ENCODE measurements at places on chromosomes 7 and 10.

GRCh38 chr10:15122477-15123030, 25.4 kb downstream of the RPP38 start:
- no peak for DNase-seq

DNA sequence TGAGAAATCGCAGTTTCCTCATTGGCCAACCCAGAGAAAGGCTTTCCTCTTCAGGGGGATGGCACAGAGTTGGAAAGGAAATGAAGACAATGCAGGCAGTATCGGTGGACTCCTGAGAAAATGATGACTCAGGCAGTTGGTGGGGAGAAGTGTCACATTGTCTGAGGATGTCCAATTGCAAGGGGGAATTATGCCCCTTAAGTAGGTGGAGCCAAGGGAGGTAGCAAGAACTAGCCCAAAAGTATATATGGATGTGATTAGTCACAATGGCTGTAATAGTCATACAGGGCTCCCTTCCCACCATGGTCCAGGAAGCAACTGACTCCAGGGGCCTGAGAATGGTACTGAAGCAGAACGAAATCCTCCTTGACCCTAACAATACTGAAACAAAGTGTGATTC, 58.3 kb upstream of the EGFR start:
- no peak for DNase-seq

GRCh38 chr7:84372155-84372621, 177.6 kb upstream of the SEMA3A start:
- no peak for DNase-seq

DNA sequence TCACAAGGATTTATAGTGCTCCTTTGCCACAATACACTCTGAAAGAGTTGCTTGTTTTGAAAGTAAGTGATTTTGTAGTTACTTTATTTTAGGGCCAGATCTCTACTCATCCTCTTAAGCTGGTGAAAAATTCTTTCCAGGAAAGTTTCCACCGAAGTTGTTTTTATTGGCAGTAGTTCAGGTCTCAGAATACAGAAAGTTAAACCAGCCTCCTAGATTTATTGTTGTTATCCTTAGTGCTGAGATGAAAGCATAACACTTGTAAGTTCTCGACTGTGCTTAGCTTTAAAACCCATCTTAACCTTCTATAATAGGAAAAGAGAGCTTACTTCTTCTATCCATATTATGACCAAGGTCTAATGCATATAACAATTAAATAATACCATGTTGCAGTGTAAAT, 5.5 kb downstream of the AP3M1 start:
- no peak for DNase-seq

- DNase-seq = no peak
Observed at GRCh38 chr7:155410431-155410830, 47.5 kb upstream of the EN2 start.

DNA sequence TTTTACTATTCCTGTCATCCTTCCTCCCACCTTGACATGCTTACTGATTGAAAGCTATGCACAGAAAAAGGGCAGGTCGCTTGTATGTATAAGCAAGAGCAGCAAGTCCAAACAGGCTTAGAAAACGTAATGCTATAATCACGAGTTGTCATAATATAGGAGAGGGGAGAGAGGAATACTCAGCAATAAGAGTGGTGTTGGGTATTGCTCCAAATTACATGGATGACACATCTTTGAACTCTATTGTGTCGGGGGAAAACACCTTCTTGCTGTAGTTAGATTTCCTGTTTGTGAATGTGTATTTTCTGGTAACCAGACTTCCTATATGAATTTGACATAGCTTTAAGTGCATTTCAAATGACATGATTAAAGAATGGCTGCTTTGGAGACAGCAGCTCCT, 7.5 kb downstream of the MET start:
- no peak for DNase-seq

GRCh38 chr7:1466524-1467271, 7.4 kb upstream of the MICALL2 start:
- no peak for DNase-seq

- DNase-seq = no peak
Observed at GRCh38 chr7:155804431-155804831, 7.8 kb downstream of the SHH start.

- DNase-seq = no peak
Observed at GRCh38 chr10:34216348-34216945, 598.6 kb downstream of the PARD3 start.

DNA sequence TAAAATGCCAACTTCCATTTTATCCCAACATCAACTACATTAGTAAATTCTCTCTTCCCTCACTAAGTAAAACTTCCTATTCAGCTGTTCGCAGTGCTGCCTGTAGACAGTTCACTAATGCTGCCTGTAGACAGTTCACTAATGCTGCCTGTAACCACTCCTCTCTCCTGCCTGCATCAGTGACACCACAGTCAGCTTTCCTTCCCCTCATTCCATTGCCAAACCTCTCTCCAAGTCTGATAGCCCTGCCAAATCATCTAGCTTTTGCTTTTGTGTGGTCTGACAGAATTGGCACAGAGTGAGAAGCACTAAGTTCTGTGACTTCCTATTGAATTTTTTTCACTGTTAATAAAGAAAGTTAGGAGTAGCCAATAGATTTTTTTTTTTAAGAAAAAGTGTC, 43.0 kb upstream of the MACC1 start:
- DNase-seq = no peak

GRCh38 chr10:3897156-3897555, 112.1 kb upstream of the KLF6 start:
- DNase-seq = no peak

GRCh38 chr7:131774419-131775220, 218.2 kb upstream of the PODXL start:
- no peak for DNase-seq

DNA sequence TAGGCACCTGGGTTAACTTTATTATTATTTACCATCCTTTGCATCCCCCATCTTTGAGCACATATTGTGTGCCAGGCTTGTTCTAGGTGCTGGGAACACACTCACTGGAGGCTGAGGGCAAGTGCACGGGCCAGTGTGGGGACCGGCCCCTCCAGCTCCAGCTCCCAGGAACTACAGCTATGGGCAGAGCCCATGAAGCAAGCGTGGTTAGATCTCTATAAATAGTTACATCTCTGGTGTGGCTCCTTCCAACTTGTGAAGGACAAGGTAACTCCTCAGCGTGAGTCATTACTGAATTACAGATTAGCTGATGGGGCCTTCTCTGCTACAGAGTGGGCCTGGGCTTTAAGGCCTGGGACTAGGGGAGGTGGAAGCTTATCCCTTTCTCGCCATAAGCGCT, 583.5 kb downstream of the SDK1 start:
- DNase-seq = no peak

DNA sequence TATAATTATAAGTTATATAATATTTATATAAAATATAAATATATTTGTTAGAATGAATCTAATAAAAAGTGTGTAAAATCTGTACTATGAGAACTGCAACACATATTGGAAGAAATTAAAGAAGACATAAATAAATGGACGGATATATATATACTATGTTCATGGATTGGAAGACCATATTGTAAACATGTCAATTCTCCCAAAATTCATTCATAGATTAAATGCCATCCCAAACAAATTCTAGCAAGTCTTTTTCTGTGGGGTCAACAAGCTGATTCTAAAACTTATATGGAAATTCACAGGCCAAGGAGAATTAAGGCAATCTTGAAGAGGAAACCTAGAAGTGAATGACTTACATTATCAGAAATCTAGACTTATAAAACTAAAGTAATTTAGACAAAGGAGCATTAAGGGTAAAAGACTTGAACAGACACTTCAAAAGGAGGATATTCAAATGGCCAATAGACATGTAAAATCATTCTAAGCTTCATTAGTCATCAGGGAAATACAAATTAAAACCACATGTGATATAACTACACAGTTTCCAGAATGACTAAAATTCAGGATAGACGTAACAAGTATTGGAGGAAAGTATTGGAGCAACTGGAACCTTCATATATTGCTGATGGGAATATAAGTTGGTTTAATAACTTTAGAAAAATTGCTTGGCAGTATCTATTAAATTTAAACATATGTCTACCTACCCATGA, 225.9 kb downstream of the EMX2 start:
- no peak for DNase-seq

- no peak for DNase-seq
Observed at GRCh38 chr10:68870545-68871104, 30.5 kb upstream of the DDX50 start.

- no peak for DNase-seq
Observed at GRCh38 chr10:20623546-20623945, 273.6 kb downstream of the NEBL start.

GRCh38 chr7:74025730-74026129, 2.2 kb upstream of the ELN start:
- no peak for DNase-seq

DNA sequence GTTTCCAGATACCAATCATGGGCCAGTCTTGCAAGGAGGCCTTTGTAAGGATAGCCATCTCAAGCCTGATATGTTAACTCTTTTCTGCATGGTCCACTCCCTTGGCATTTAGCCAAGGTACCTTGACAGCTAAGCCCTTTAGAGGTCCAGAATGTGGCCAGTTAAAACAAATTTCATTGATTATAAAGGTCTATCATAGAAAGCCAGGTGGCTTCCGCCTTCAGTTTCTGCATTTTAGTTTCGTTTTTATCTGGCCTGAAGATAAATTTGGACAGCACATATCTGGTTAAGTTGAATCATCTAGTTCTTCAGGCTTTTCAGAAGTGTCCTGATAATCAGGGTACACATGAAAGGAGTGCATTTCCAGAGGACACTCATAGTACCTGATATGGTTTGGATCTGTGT, 30.7 kb downstream of the ANKIB1 start:
- no peak for DNase-seq

- no peak for DNase-seq
Observed at GRCh38 chr7:101942603-101943210, 125.3 kb downstream of the CUX1 start.

GRCh38 chr10:35058134-35058533, 32.0 kb downstream of the CUL2 start:
- no peak for DNase-seq

DNA sequence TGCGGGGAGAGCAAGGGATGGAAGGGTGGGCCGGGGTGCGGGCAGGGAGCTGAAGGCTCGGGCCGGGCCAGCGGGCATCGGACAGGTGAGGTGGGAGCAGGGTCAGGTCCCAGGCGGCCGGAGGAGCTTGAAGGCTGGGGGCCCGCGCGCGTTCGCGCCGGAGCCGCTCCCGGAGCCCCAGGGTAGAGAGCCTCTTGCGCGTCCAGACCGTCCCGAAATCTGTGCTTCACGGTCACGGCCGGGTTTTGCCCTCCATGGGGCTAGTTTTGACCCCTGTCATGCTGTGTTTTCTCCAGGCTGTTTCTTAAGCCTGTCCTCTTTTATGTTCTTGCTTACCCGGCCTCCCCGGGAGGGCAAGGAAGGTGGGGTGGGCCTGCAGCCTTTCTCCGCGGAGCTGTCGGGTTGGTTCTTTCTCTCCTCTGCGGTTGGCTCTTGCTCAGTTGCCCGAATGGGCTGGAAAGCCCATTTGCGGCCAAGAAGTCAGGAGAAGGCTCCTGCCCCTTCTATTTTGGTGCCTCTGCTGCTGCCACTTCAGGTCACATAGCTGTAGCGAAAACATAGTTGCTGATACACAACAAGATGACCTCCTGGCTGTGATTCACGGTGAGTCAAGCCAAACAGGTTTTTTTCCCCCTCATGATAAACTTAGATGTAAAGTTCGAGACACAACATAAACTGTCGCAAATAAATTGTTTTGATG, 650 bp downstream of the UBE2D1 start:
- no peak for DNase-seq

GRCh38 chr10:107689323-107689722, 524.8 kb upstream of the SORCS1 start:
- no peak for DNase-seq

DNA sequence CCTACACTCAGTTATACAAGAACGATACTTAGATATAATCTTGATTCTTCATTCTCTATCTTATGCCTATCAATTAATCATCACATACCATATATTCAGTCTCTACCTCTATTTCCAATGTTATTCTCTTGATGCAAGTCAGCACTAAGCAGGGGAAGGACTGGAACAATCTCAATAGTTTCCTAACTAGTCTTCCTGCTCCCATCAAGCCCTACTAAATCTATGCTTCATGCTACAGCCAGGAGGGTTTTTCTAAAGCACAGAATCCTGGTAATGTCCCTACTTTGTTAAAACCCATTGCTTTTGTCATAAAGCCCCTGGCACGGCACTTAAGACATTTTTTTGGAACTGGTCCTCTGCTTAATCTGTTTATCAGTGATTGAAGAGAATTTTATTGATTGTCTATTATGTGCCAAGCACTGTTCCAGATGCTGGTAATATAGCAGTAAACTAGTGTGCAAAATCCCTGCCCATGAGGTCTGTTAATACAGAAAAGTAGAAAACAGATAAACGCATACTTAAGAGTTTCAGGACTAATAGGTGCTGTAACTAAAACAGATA, 323.3 kb upstream of the LRRN3 start:
- no peak for DNase-seq

GRCh38 chr10:108566316-108567107, 1356.8 kb downstream of the XPNPEP1 start:
- DNase-seq = no peak

GRCh38 chr10:111656066-111656465, 527.5 kb downstream of the GPAM start:
- DNase-seq = no peak

DNA sequence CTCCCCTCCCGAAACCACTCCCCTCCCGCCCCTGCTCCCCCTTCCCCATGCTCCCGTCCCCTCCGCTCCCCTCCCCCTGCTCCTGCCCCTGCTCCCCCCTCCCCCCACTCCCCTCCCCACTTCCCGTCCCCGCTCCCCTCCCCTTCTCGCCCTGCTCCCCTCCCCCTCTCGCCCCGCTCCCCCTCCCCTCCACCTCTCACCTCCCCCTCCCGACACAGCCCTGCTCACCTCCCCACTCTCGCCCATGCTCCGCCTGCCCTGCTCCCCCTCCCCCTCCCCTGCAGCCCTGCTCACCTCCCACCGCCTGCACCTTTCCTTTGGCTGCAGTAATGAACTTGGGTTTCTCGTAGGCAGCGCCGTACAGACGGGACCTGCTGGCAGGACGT, 49.9 kb upstream of the NKX6-2 start:
- no peak for DNase-seq

- DNase-seq = no peak
Observed at GRCh38 chr7:13912715-13913278, 76.7 kb downstream of the ETV1 start.

DNA sequence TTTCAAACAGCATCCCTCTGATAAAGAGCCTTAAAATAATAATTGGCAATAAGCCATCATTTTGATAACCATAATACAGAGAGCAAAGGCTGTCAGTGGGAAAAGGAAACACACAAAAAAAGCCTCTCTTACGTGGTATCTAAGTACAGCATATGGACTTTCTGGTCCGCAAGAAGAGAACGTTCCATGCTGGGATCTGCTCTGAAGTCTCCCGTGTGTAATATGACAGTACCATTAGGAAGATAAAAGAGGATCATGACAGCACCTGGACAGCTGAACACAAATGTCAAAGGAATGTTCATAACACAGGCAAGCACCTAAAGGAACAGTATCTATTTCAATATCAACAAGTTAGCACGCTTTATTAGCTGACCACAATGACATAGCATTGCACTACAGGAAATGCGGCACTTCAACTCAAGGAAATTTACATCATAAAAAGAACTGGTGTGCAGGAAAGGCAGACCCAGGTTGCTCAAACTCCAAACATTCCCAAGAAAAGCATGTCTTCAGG, 9.9 kb downstream of the DCLRE1A start:
- DNase-seq = no peak

- no peak for DNase-seq
Observed at GRCh38 chr7:84384417-84384816, 189.8 kb upstream of the SEMA3A start.

Measured in cortex of kidney (tissue), 1 donor.